Activated CD8-positive, alpha-beta T cell treated with anti-CD3 and anti-CD28 coated beads, Interleukin-2, amount 10 ng/mL, durations not matched to agents 7 days and 5 days (primary cell): ENCODE measurements at places on chromosomes 2 and 18. TPM values are rescaled to one million over a fixed set of nuclear protein-coding genes. Genes with fewer than 3 reads are reported as not detected.

DNA sequence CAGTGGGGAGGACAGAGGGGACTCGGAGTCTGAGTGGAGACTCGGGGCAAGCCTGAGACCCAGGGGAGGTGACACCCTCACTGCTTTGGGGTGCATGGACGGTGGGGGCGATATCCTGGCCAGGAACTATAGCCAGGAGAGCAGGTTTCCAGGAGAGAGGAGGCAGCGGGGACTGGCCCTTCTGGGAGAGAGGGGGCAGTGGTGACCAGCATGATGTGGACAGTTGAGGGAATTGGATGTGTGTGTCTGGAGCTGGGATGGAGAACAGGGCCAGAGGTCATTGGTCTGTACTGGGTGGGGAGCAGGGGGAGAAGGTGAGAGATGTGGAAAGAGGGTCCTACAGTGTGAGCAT, 63.6 kb downstream of the ACKR3 start:
- no peak for DNase-seq
- no peak overlapping the region for H3K4me3 ChIP-seq
- H3K27ac ChIP-seq = no peak overlapping the region
- no peaks in the 10 kb centered on the region for H3K36me3 ChIP-seq
- H3K4me1 ChIP-seq = peaks cover 2% of the 10 kb centered on the region

The MC2R gene
- total RNA-seq = not detected

GRCh38 chr2:218780046-218780445, 1.9 kb upstream of the CYP27A1 start:
- H3K36me3 ChIP-seq = peaks cover 3% of the 10 kb centered on the region
- DNase-seq = no peak
- no peak overlapping the region for H3K27ac ChIP-seq
- peaks cover 4% of the 10 kb centered on the region for H3K4me1 ChIP-seq
- H3K4me3 ChIP-seq = no peak overlapping the region

The LRATD1 gene
- not detected for total RNA-seq

GRCh38 chr2:220583725-220584124, 956.3 kb downstream of the SLC4A3 start:
- H3K27me3 ChIP-seq = no peaks in the 10 kb centered on the region
- H3K36me3 ChIP-seq = no peaks in the 10 kb centered on the region
- no peak overlapping the region for H3K27ac ChIP-seq
- no peak for DNase-seq

DNA sequence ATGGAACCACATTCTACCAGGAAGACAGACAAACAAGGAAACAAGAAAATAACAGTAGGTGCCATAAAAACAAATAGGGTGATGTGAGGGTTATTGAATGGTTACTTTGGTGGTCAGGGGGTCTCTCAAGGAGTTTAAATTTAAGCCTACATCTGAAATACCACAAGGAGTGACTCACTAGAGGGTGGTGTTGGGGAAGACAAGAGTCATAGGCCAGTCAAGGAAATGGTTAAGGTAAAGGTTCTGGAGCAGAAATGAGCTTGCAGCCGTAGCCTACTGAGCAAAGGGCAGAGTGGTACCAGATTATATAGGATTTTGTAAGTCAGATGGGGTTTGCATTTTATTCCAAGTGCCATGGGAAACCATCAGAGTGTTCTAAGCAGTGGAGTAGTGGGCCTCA, 135.6 kb upstream of the DAPL1 start:
- H3K27ac ChIP-seq = no peak overlapping the region
- no peaks in the 10 kb centered on the region for H3K27me3 ChIP-seq
- no peak overlapping the region for H3K4me3 ChIP-seq
- H3K4me1 ChIP-seq = peaks cover 5% of the 10 kb centered on the region
- DNase-seq = no peak

DNA sequence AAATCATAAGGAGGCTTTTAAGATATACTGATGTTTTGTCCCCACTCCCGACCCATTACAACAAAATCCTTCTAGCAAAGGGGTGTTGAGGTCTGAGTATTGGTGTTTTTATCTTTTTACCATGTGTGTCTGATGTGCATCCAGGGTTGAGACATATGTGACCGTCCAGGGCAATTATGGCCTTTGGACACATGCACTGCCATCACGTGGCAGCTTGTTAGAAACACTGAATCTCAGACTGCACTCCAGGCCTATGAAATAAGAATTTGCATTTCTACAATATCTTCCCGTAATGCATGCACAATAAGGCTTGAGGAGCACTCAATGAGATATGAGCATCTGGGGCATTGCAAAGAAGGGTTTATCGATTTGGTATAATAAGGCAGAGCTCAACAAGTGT, 235.1 kb upstream of the ZNF804A start:
- no peaks in the 10 kb centered on the region for H3K27me3 ChIP-seq
- H3K27ac ChIP-seq = no peak overlapping the region
- H3K4me1 ChIP-seq = no peaks in the 10 kb centered on the region
- no peak overlapping the region for H3K4me3 ChIP-seq
- H3K36me3 ChIP-seq = no peaks in the 10 kb centered on the region

The KLHL29 gene
- 4.1 TPM for total RNA-seq

GRCh38 chr2:190682168-190682567, 33.3 kb downstream of the NAB1 start:
- no peak for DNase-seq
- H3K27ac ChIP-seq = no peak overlapping the region
- peaks cover 18% of the 10 kb centered on the region for H3K4me1 ChIP-seq
- no peak overlapping the region for H3K4me3 ChIP-seq

- H3K4me3 ChIP-seq = no peak overlapping the region
- no peak overlapping the region for H3K27ac ChIP-seq
- no peaks in the 10 kb centered on the region for H3K36me3 ChIP-seq
- no peaks in the 10 kb centered on the region for H3K4me1 ChIP-seq
Observed at GRCh38 chr2:240874715-240875227, 6.1 kb downstream of the AGXT start.
